ENCODE measurements at places on chromosomes 12 and 14.
A peak's percentile ranks its signal among the peaks of the same experiment; 100 is the strongest.

GRCh38 chr12:105057174-105057573, 27.1 kb downstream of the ALDH1L2 start:
- DNase-seq: no peak

- peak; percentile 94 for DNase-seq
Observed at GRCh38 chr14:65961004-65961403, 525.2 kb upstream of the CCDC196 start.

DNA sequence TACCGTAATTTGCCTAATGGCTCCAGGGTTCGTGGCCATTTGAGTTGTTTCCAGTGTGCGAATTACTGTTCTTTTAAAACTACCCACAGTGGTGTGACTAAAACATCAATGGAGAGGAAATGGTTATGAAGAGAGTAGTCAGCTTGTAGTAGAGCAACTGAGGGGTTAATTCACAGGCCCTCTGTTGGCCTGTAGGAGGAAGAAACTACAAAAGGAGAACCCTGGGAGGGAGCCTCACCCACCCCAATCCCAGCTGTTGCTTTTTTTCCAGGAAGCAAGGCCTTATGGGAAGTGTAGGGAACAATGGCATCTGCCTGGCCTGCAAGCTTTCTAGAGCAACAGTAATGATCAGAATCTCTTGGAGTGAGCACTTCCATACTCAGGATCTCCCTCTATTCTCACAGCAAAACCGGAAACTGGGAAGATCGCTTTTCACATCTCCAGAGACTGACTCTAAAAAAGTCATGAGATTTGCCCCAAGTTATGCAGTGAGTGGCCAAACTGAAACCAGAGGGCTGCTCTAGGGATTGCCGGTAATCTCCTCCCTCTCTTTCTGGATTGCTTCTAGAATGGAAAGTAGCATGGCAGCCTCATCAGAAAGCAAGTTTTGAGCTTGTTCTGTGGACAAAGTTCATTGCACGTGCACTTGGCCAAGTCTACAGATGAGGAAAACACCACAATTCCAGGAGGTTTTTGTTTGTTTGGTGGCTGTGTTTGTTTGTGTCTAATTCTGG, 125.3 kb upstream of the PWP1 start:
- no peak for DNase-seq

DNA sequence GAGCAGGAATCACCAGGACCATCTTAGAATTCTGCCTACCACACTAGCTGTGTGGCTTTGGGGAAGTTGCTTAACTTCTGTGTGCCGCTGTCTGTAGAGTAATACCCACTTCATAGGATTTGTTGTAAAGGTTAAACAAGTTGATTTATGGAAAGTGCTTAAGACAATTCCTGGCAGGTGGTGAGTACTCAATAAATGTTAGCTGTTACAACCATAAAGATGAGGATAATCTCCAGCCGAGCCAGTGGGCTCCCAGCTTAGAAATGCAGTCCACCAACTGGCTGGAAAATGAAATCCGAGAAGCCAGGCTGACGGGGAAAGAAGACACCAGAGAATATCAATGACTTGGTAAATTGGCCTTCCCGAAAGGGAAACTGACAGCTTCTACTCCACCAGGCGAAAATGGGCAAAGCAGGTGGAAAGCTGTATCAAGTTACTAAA, 173.5 kb downstream of the CHST11 start:
- no peak for DNase-seq

GRCh38 chr12:131063413-131063812, 109.7 kb downstream of the ADGRD1 start:
- DNase-seq: no peak

GRCh38 chr12:111838353-111838752, 3.7 kb upstream of the MAPKAPK5 start:
- DNase-seq: no peak

DNA sequence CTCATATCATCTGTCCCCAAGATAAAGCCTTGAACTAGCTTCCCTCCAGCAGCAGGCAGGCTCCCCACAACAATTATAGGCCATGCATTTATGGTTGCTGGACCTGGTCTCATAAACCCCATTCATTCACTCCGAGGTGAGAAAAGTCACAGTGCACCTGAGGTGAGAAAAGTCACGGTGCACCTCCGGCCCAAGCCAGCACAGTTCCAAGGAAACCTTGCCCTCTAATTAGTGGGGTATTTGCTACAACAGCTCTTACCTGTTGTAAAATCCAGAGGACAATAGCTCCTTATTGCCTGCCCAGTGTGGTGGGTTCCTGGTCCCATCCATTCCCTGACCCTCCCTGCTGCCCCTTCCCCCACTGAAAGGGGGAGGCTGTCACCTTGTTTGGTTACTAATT, 65.6 kb downstream of the FBXL14 start:
- DNase-seq: no peak

DNA sequence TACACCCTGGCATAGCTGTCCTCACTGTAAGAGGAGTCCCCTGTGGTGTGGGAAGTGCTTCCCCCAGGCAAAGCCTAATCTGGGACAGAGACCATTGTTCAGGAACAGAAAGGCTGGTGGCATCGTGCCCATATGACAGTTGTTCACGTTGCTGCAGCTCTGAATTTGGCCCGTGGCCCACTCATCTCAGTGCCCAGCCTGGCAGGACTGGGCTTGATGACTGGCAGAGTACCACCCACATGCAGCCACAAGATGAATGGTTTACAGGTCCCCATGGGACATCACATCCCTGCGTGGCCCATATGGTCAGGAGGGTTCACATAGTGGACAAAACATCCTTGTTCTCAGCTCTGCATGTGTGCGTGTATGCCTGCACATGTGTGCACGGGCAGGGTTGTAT, 17.5 kb downstream of the IQSEC3 start:
- DNase-seq: no peak

DNA sequence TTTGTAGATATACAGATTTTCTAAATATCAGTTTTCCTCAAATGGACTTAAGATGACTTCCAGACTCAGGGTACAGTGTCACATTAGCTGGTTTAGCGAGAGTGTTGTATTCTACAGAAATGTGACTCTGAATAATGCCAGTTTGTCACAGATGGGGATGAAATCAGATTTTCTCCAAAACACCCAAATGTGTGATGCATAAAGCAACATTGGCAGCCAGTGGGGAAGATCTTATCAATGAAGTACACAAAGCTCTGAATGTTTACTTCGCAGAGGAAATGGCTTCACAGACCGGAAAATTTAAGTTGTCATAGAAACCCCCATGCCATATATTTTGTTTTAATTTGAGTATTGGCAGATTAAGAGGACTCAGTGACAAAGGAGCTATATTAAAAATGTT, 29.9 kb downstream of the ANO4 start:
- DNase-seq: no peak
